Calu3 (cell line): ENCODE measurements at places on chromosomes 11 and 22.

DNA sequence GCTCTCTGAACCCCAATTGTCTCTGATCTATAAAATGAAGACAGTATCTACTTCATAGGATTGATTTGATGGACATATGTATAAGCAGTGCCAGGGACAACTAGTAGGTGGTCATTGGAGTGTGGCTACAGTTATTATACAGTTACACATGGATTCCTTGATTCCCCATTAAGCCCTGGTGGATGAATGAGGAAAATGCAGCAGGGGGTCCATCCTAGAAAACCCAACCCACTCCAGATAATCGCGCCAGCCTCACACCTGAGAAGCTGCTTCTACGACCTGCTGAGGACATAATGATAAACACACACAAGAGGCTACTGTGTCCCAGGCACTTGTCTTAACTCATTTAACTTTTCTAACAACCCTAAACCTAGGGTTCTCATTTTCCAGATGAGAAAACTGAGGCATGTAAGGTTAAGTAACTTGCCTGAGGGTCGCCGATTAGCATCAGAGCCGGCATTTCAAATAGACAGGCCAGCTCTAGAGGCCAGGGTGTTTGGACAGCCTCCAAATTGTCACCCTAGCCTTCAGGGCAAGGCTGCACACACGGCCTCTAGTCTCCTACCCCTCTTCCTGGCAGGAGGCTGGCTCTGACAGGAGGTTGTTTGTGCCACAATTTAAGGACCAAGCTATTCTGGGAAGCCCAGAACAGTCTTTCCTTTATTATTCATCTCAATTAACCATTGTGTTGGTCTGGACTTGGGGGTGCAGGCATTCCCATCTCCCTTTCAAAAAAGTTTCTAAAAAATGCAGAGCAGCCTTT is 3.8 kb upstream of the C11orf91 start:
- DNase-seq: no peak

GRCh38 chr11:82631722-82632630 is 101.7 kb downstream of the FAM181B start:
- DNase-seq: no peak

DNA sequence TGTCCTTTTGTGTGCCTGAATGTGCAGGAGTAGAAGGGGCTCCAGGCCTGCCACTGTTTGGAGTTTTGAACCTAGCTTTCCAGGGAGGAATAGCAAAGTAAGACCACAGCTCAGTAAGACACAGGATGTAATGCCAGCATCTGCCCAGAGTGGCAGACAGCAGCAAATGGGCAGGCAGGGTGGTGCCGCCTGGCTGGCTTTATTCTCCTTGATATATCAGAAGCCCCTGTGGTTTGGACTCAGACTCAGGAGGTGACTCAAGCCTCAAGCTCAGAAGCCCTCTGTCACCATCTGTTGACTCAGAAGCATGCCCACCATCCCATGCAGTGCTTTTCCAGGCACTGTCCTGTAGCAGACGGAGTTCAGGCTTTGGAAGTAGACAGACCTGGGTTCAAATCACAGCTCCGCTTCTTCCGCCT is 72.7 kb upstream of the TTC12 start:
- DNase-seq: no peak

DNA sequence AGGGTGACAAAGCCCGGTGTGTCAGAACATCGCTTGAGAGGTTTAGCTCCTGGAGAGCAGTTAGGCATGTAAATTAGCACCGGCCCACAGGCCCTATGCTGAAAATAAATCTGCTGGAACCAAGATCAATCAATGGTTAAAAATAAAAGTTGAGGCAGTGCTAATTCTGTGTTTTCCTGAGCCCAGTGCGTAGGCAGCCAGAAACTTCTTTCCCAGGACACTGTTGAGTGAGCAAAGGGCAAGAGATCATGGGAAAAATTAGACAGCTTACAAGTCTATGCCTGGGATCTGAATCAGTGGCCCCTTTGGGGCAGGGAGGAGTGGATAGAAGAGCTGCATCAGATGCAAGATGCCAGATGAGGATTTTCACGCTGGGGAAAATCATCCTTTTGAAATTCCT is 539.2 kb downstream of the BUD13 start:
- no peak for DNase-seq

DNA sequence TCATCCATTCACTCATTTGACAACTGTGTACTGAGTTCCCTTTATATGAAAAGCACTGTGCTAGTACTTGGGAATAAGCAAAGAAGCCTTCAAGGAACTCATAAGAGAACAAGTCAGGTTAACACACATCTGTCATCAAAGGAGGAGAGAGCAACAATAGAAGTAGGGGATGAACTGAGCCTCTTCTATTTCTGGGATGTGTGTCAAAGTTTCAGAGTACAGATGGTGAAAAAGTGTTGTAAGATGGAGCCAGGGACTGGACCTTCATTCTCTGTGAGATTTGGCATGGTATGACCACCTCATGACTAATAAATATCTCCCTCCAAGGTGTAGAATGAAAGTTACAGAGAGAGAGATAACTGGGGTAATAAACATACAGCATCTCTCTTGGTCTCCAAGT is 349.8 kb upstream of the PLET1 start:
- DNase-seq: no peak
